Stimulated activated CD4-positive, alpha-beta T cell treated with anti-CD3 and anti-CD28 coated beads, Interleukin-12 subunit alpha, Interleukin-12 subunit beta, amount 100 ng/mL, for 48 hours (primary cell): ENCODE measurements at places on chromosomes 12 and 14.
A peak's percentile ranks its signal among the peaks of the same experiment; 100 is the strongest.

DNA sequence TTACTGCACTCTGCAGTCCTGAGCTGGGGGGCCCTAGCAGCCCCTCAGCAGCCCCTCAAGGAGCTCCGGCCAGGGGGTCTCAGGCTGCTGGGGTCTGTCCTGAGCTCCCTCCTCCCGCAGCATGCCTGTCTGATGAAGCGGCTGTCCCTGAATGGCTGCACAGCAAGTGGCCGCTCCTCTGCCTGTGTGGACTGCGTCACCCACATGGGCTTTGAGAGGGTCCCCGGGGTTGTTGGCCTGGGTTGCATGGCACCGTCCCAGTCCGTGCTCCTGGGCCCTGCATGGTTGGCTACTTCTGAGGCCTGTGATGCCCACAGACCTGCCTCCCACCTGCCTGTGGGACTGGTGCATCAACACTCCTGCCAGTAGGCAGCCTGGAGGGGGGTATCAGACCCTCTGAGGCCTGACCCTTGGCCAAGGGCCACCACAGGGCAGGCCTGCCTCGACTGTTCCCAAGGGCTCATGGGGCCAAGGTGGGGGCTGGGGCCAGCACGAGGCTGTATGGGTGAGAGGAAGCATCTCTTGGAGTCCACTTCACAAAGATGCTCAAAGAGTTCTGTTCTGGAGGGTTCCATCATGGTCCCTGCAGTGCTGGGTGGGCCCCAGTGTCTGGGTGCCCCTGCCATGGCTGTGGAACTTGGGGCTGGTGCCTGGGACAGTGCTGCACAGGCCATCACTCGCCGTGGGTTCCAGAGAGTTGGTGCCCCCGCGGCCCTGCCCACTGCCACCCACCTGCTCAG, 12.2 kb downstream of the CEP170B start:
- DNase-seq: no peak

DNA sequence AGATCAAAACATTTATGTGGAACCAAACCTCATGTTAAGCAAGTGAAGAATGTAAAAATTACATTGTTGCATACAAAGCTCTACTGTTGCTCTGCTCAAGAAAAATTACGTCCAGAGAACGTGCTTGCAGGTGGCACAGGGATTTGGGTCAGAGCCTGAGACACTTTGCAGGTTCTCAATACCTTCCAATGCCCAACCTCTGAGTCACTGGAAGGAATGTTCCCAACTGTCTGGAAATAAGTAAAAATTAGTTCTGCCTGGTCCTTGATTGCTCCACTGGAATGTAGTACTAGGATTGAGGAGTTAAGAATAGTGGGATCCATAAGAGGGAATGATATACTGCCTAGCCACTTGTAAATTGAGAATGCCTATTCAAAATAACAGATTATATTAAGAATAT, 2.8 kb upstream of the IFNG start:
- no peak for DNase-seq

GRCh38 chr12:16854465-16854864, 248.5 kb upstream of the LMO3 start:
- DNase-seq: no peak

GRCh38 chr12:43957732-43958372, 122.0 kb downstream of the TMEM117 start:
- peak; percentile 8 for DNase-seq

DNA sequence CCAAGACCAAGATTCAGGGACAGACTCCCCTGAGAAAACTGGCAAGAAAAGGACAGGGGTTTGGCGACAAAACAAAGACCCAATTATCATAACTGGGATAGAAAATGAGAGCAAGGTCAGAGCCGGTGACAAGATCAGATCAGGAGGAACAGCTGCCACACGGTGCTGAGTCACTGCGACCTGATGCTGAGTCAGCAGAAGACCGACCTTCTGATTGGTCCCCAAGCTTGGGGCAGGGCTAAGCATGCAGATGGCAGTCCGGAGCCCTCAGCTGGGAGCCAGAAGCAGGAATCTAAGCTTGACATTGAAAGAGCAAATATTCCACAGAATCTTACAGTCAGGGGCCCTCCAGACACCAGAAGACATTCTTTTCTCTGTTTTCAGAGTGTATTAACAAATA, 19.1 kb upstream of the ARMH4 start:
- DNase-seq: peak; percentile 18

DNA sequence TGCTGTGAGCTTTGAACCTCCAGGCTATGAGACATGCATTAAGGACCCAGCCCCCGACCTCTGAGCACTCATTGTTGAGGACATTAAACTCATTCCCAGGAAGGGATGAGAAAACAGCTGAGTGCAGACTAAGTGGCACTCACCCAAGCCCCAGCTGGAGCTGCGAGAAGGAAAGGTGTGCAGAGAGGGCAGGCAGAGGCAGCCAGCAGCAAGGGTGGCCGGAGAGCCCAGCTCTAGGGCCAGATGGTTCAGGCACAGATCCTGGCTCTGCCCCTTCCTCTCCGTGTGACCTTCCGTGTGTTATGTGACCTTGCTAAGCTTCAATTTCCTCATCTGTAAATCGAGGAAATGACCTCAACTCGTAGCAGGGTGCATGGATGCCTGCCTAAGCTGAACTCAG, 3.7 kb downstream of the TSPAN11 start:
- no peak for DNase-seq

DNA sequence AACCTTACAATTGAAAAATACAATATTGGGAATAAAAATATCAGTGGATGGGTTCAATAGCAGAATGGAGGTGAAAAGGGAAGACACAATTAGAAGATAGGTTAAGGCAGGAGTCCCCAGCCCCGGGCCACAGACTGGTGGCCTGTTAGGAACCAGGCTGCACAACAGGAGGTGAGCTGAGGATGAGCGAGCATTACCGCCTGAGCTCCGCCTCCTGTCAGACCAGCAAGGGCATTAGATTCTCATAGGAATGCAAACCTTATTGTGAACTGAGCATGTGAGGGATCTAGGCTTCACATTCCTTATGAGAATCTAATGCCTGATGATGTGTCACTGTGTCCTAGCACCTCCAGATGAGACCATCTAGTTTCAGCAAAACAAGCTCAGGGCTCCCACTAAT, 27.3 kb upstream of the ST8SIA1 start:
- DNase-seq: no peak

DNA sequence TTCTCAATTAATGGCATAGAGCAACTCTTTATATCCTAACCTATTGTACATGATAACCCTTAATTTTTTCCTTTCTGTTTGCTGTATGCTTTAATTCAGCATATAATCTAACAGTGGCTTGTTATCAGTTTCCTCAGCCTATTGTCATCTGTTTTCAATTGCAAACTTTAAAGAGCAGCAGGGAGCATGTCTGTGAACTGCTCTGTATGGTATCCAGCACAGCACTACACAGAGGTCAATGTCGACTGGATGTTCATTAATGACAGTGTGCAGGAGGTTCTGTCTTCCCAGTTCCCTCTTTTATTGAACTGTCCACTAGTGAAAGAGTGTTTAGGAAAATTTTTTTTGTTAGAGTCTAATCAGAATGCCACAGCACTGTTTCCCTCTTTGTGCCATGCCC, 609.1 kb downstream of the SOX5 start:
- DNase-seq: no peak

DNA sequence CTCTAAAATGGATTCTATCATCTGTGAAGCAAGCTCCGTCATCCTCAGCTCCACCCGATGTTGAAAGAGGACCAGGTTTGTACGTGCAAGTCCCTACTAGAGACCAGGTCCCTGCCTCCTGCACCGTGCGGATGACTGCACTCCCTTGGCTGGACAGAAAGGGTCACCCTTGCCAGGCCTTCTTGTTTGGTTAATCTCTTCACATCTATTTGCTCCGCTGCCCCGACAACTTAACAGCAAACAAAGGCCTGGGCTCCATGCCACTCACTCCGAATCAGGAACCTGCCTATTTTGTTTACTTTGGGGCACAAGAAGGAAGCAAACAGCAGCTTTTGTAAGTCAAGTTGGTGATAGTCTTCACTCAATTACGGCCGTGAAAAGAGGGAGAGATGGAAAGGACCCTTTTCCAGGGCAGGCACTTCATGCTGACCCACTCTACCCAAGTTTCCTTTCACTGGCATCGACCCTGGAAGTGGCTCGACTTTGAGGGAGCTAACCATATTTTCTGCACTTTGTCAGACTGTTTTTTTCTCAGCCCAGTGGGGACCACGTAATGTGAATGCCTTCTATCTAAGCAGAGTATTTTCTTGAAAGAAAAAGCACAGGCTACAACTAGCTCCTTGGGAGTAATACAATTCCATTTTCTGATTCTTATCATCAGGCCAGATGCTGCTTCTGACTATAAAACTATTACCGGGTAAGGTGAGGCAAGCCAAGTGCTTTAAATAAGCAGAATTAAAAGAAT, 202.6 kb downstream of the FOXN3 start:
- no peak for DNase-seq

DNA sequence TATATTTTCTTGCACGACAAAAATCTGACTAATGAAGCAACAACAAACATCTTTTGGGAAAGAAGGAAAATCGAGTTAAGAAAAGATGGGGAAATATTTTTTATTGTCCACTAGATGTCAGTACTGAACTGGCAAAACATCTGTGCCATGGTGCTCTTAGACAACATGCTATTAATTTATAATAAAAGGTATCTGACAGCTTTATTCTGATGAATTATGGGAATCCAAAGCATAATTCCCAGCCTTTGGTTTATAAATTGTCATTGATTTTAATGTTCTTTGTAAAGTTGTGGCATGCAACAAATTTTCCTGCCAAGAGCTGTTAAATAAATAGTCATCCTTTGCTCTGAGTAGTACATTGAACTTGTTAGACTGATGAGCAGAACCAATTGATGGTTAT, 231.2 kb downstream of the ETNK1 start:
- DNase-seq: no peak

- no peak for DNase-seq
Measured at GRCh38 chr12:42507565-42507964, 82.0 kb downstream of the PRICKLE1 start.

- DNase-seq: no peak
Measured at GRCh38 chr12:47851303-47851952, 31.7 kb upstream of the HDAC7 start.

GRCh38 chr14:49497725-49498348, 88.3 kb downstream of the RPS29 start:
- DNase-seq: peak; percentile 40

- no peak for DNase-seq
Measured at GRCh38 chr14:106613256-106613655, 1086.9 kb downstream of the TMEM121 start.

- no peak for DNase-seq
Measured at GRCh38 chr14:100131181-100131580, 28.3 kb downstream of the DEGS2 start.

GRCh38 chr12:11016937-11017336, 5.5 kb downstream of the TAS2R19 start:
- DNase-seq: no peak

DNA sequence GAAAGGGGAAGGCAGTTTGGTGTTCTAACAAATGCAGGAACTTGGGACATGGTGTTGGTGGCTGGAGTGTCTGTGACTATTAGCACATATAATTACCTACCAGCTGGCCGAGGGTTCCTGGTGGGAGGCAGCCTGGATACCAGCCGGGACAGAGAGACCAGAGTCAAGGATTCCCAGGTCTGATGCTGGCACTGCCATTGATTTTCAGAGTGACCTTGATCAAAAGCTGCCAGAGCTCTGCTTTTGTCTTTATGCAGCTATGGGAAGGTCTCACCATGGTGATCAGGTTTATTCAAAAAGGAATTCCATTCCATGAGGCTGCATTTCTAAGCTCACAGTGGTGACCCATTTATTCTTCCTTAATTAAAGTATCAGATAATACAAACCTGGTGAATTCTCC, 101.0 kb upstream of the PWP1 start:
- DNase-seq: no peak

DNA sequence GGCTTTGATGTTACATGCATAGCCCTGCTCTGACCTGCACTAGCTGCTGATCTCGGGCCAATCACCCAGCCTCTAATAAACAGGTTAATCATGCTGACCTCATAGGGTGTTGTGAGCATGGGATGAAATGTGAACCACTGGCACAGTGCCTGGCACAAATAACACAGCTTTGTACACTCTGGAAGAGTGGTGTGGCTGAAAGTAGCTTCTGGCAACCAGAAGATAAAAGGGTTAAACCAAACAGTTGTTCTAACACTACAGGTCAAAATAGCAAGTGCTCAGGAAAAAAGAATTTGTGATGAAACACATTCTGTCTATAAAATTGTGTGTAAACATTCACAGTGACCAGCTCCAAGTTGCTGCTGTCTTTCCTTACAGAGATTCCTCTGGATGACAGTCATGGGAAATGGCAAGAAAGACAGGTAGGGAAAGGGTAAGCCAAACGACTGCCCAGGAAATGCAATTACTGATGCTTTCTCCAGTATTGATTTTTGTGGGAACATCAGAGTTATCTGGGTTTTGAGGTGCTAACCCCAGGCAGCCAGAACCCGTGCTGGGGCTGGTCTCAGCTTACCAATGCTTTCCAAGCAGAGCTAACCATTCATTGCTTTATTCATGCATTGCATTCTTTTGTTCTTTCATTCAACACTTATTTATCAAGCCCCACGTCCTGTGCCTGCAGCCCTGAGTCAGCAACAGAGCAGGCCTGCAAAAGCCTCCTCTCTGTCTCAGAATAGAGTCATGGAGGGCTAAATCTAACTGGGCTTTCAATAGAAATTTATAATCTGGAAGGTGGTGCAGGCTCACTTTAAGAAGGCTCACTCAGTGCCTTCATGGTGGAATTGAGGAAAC, 38.1 kb upstream of the CAPRIN2 start:
- no peak for DNase-seq

DNA sequence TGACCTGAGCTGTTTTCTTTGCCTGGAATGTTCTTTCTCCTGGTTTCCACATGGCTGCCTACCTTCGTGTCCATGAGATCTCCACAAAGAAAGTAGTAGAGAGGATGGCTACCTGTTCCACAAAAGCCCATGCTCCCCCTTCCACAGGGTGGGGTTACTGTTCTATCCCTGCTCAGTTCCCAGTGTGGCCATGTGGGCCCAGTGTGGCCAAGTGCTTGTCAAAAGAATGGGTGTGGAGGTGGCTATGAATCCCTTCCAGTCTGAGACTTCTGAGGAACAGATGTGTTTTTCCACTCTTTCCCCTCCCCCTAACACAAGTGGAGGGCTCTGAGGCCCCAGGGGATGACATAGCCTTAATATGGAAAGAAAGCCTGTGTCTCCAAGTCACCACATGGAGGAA, 26.2 kb upstream of the HSP90B1 start:
- DNase-seq: no peak

DNA sequence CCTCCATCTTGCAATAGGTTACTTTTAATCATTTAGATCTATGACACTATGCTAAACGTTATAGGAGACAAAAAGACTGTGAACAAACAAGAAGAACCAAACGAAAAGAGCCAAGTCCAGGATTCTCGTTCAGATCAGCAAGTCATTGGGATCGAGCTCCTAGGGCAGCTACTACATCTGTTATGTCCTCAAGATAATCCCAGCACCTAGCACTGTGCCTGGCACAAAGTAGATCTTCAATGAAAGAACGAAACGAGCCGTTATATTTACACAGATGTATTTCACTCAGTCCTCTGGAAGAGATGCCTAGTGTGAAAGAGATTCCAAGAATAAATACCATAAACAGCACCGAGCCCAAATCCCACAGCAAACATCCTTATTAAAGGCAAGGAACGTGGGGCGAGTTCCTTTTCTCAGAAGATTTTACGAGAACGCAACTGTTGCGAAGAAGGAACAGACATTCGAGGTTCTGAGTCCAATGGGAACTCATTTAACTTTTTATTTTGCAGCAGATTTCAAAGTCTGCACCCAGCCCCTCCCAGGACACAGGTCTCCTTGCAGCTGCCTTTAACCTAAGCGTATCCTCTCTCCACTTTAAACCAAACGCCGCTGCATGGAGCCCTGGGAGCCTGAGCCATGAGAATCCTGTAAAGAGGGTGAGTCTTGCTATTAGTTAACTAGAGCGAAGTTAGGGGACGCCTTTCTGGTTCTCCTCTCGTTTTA, 544 bp upstream of the TDP1 start:
- DNase-seq: no peak
